ENCODE measurements at places on chromosomes 16 and 17.

GRCh38 chr16:75103994-75104393 is 12.6 kb downstream of the LDHD start:
- no peak for DNase-seq

DNA sequence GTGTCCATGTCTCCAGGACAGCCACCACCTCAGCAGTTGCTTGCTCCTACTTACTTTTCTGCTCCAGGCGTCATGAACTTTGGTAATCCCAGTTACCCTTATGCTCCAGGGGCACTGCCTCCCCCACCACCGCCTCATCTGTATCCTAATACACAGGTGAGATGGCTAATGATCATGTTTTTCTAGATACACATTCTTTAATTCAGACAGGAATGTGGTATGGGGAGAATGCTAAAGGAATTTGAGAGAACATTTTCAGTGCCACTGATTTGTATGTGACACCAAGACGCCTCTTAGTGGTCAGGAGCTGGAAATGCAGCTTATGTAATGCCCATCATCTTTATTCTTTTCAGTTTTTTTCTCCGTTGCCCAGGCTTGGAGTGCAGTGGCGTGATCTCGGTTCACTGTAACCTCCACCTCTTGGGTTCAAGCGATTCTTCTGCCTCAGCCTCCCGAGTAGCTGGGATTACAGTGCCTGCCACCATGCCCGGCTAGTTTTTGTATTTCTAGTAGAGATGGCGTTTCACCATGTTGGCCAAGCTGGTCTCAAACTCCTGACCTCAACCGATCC is 8.9 kb upstream of the RAPGEFL1 start:
- DNase-seq: no peak

- DNase-seq: no peak
Observed at GRCh38 chr17:32504166-32504990, 17.6 kb downstream of the CDK5R1 start.

DNA sequence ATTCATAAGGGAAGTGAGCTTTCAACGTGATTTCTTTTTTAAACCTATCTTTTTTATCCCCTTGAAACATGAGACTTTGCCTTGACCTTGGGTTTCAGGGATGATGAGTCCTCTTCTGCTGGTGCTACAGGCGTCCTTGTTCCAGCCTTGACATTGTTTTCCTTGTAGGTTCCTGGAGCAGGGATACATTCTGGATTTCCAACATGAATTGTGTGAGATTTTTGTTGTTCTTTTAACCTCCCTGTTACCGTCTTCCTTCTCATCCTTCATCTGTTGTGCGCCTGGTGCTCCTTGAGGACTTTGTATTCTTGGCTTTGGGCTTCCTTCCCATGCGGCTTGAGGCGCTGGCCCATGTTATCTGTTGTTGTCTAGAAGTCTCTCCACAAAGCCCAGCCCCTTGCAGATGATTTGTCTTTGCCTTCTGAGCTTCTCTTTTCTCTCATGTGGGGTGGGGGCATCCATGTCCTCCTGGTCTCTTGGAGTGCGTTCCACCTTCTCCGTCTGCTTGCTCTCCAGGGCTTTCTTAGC is 283.6 kb downstream of the SNX29 start:
- no peak for DNase-seq

DNA sequence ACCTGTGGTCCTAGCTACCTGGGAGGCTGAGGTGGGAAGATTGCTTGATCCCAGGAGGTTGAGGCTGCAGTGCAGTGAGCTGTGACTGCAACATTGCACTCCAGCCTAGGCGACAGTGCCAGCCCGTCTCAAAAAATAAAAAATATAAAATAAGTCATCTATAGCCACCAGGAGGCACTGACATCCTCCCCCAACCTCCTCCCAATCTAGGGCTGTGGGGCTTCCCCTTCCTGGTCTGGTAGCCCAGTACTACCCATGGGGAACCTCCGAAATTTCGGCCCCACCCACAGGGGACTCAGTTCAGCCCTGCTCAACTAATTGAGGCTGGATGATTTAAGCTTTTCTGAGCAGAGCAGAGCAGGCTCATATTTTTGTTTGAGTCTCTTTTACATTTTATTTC is 3.2 kb downstream of the ZSCAN10 start:
- peak; percentile 63 for DNase-seq

GRCh38 chr17:9002606-9003354 is 18.5 kb upstream of the NTN1 start:
- DNase-seq: peak; percentile 58

- DNase-seq: no peak
Observed at GRCh38 chr17:47808830-47809480, 12.6 kb downstream of the OSBPL7 start.

DNA sequence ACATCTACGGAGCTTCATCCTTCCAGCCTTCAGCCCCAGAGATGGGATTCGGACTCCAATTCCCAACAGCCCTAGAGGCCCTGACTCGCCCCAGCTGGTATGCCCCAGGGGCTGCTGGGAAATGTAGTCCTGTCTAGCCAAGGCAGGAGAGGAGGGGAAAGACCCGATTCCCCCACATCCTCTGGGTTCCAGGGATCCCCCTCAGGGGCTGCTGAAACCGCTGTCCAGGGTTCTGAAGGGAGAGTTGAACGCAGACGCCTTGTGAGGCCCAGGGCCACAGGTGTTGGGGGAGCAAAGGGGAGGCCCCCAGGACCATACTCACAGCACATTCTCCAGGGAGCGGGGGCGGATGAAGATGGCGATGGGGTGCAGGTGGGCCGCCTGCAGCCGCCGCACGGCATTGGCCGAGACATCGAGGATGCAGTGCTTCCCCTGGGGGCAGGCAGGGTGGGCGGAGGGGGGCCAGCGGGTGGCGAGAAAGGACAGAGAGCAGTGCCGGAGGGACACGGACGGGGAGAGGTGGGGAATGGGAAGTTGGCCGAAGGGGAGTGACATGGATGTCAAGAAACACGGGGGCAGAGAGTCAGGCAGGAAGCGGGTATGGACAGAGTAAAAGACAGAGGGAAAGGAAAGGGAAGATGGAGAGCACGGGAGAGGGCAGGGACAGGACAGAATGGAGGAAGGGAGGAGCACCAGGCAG is 12.6 kb upstream of the ASGR1 start:
- no peak for DNase-seq

DNA sequence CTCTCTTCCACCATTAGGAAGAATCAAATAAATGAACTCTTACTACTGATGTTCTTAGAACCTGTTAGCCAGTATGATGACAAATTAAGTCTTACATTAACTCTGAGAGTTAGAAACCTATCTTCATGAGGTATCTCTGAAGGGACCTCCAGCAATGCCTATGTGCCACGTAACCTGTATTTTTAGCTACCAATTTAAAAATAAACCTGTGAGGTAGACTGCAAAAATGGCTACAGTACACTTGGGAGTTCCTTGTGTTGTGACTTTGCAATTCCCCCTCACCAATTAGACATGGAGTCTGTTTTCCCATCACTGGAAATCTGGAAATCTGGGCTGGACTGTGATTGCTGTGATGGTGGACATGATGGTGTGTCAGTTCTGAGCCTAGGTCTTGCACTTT is 143.7 kb upstream of the MPHOSPH6 start:
- no peak for DNase-seq
